CD4-positive, alpha-beta memory T cell (primary cell): ENCODE measurements at places on chromosomes 16 and 17. TPM values are rescaled to one million over a fixed set of nuclear protein-coding genes. Genes with fewer than 3 reads are reported as not detected.
A peak's percentile ranks its signal among the peaks of the same experiment; 100 is the strongest.

- no peaks in the 10 kb centered on the region for H3K27me3 ChIP-seq
- H3K27ac ChIP-seq = peak overlapping the region; percentile 63
- H3K4me3 ChIP-seq = peak overlapping the region; percentile 57
These were observed 1.6 kb downstream of the CMIP start for GRCh38 chr16:81445966-81446906.

DNA sequence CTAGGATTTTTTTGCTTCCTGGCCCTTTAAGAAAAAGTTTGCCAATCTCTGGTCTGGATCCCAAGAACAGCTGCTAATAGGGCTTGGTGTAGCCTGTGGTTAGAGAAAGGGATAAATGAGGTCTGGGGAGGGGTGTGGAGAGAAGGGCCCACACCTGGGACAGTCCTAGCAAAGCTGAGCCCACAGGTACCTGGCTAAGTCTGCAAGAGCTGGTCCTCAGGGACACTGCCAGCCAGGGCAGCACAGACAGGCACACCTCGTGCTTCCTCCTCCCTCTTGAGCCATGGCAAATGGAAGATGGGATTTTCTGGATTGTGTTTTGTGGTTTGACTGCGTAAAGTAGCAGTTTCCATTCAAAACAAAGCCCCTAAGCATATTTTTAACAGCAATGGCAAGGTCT is 217.5 kb downstream of the SOX9 start:
- no peak for DNase-seq
- H3K4me3 ChIP-seq = no peak overlapping the region
- no peak overlapping the region for H3K27ac ChIP-seq
- no peaks in the 10 kb centered on the region for H3K4me1 ChIP-seq
- H3K27me3 ChIP-seq = no peaks in the 10 kb centered on the region
- no peaks in the 10 kb centered on the region for H3K36me3 ChIP-seq

GRCh38 chr16:4947722-4948503 is 10.2 kb upstream of the SEC14L5 start:
- no peak for DNase-seq
- no peak overlapping the region for H3K4me3 ChIP-seq
- H3K4me1 ChIP-seq = no peaks in the 10 kb centered on the region
- H3K36me3 ChIP-seq = no peaks in the 10 kb centered on the region

- H3K27me3 ChIP-seq = no peaks in the 10 kb centered on the region
- H3K36me3 ChIP-seq = no peaks in the 10 kb centered on the region
- no peak overlapping the region for H3K4me3 ChIP-seq
- no peak overlapping the region for H3K27ac ChIP-seq
- no peaks in the 10 kb centered on the region for H3K4me1 ChIP-seq
These were observed 38.2 kb downstream of the CMTM4 start for GRCh38 chr16:66658143-66658859.

- no peak overlapping the region for H3K27ac ChIP-seq
- H3K27me3 ChIP-seq = no peaks in the 10 kb centered on the region
- H3K4me1 ChIP-seq = peaks cover 55% of the 10 kb centered on the region
- no peaks in the 10 kb centered on the region for H3K36me3 ChIP-seq
- no peak overlapping the region for H3K4me3 ChIP-seq
These were observed 2.7 kb downstream of the ALDOC start for GRCh38 chr17:28573966-28574480.

DNA sequence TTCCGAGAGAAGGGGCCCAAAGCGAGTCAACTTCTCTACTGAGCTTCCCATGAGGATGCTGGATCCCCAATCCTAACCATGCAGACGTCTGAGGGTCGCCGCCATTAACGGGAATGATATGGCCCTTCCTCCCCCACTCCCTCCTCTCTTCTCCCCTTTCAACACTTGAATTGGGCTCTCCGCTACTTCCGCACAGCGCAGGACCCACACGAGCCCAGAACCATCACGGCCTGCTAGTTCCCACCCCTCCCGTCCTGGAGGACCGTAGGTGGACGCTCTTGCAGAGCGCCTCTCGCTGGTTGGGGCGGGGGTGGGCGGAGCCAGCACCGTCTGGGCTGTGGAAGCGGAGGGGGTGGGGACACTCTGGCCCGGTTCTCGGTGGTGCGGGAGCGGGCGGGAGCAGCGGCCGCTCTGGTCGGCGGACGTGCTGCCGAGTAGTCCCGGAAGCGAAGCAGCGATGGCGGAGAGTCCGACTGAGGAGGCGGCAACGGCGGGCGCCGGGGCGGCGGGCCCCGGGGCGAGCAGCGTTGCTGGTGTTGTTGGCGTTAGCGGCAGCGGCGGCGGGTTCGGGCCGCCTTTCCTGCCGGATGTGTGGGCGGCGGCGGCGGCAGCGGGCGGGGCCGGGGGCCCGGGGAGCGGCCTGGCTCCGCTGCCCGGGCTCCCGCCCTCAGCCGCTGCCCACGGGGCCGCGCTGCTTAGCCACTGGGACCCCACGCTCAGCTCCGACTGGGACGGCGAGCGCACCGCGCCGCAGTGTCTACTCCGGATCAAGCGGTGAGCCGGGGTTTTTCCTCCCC is at the start of gene UBE2Z:
TSS of gene UBE2Z (plus strand) at position 361 of the 797 bp plus-strand sequence. CDS start at position 458, 97 bp downstream.
- H3K4me3 ChIP-seq = peak within 1 kb of the TSS; percentile 63
- H3K27me3 ChIP-seq = no peaks in the 10 kb centered on the region
- H3K36me3 ChIP-seq = peaks cover 24% of the 10 kb centered on the region
- H3K27ac ChIP-seq = peak within 1 kb of the TSS; percentile 82
- peak; percentile 89 for DNase-seq

GRCh38 chr16:1965396-1966001 is 873 bp upstream of the RPS2 start:
- H3K27me3 ChIP-seq = no peaks in the 10 kb centered on the region
- H3K27ac ChIP-seq = peak overlapping the region; percentile 97
- DNase-seq = no peak
- H3K36me3 ChIP-seq = peaks cover 18% of the 10 kb centered on the region
- H3K4me3 ChIP-seq = peak overlapping the region; percentile 86

DNA sequence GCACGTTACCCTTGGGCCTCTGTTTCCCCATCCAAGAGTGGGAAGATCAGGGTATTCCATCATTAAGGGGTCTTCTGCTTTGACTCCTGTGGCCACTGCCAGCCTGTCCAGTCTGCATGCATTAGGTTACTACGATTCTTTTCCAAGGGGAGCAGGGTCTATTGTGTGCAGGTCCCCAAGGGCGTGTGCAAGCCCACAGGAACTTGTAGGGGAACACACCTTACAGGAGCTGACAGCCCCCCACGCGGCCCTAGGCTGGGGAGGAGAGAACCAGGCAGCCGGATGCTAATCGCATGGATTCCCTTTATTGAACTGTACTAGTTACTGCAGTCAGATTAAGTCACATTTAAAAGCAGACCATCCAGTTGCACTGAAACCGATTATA is 116.7 kb downstream of the C16orf78 start:
- H3K27ac ChIP-seq = no peak overlapping the region
- peaks cover 9% of the 10 kb centered on the region for H3K4me1 ChIP-seq
- DNase-seq = no peak
- no peaks in the 10 kb centered on the region for H3K36me3 ChIP-seq
- H3K4me3 ChIP-seq = no peak overlapping the region

DNA sequence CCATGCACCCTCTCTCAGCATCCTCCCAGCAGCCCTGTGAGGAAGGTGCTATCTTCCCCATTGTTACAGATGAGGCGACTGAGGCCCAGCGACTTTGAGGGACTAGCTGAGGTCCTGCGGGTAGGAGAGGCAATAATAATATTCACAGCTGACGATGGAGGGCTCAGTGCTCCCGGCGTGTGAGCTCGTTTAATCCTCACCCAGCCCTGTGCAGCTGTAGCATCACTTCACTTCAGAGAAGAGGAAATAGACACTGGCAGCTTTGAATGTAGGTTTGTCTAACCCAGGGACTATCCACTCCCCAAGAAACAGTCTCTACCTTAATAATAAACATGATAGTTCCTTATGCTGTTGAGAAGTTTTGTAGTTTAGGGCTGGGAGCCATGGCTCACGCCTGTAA is 21.6 kb downstream of the LASP1 start:
- no peaks in the 10 kb centered on the region for H3K27me3 ChIP-seq
- H3K27ac ChIP-seq = peak overlapping the region; percentile 50
- DNase-seq = no peak

GRCh38 chr16:66304961-66305360 is 61.5 kb upstream of the CDH5 start:
- no peaks in the 10 kb centered on the region for H3K27me3 ChIP-seq
- no peak overlapping the region for H3K4me3 ChIP-seq
- no peak overlapping the region for H3K27ac ChIP-seq
- H3K36me3 ChIP-seq = no peaks in the 10 kb centered on the region

DNA sequence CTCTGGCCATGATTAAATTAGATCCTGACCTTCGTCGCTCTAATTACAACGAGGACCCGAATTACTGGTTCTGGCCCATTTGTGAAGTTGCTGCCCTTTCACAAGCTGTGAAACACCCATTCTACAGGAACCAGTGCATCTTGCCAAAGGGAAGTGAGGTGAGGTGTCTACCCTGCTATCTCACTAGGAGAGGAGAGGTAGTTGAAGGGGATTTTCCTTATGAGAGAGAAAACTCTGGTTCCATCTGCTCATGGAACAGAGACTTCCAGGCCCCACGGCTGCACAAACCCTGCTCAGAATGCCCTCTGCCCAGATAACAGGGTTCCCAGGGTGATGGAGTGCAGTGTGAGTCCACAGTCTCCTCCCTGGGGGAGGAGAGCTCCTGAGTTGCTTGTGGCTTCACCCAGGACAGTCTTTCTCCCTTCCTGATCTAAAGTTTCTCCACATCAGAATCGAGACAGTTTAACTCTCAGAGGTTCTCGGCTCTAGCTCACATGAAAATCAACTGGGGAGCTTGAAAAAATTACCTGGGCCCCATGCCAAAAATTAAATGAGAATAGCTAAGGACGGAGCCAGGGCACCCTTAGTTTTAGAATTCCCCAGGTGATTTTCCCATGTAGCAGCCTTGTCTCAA is 7.8 kb upstream of the SSTR2 start:
- peaks cover 5% of the 10 kb centered on the region for H3K4me1 ChIP-seq
- H3K36me3 ChIP-seq = no peaks in the 10 kb centered on the region
- H3K27ac ChIP-seq = no peak overlapping the region
- H3K4me3 ChIP-seq = no peak overlapping the region
- H3K27me3 ChIP-seq = peaks cover 7% of the 10 kb centered on the region

DNA sequence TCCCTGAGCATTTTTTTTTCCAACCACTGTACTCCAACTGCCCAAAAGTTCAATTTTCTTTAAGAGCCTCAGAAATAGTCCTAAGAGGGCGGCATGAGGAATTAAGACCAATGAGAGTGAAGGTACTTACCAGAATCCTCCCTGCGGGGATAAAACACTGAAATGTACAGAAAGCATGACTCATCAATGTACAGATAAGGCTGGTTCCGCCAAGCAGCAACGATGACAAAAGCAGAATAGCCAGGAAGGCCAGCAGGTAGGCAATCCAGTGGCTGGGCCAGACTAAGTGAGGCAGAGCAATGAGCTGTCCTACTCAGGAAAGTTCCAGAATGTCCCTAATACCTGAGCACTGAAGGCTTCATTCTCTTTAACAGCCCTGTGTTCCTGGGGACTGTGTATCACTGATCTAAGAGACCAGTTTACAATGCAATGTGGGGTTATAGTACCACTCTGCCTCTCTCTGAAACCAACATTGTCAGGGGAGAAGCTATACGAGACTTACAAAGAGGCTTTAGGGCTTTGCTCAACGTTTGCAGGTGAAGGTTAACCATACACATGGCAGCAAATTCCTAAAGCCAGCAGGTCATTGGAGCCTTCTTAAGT is 11.0 kb upstream of the GPR139 start:
- no peak overlapping the region for H3K27ac ChIP-seq
- H3K4me1 ChIP-seq = no peaks in the 10 kb centered on the region
- DNase-seq = no peak
- H3K36me3 ChIP-seq = no peaks in the 10 kb centered on the region
- H3K4me3 ChIP-seq = no peak overlapping the region
- no peaks in the 10 kb centered on the region for H3K27me3 ChIP-seq

Gene CYGB
- polyA plus RNA-seq = not detected

Gene RAB26
- polyA plus RNA-seq = 0.77 TPM

Gene SALL1
- polyA plus RNA-seq = not detected

Gene TMEM208
- 84.3 TPM for polyA plus RNA-seq

Gene TNFRSF17
- not detected for polyA plus RNA-seq
